ENCODE measurements at places on chromosomes 13 and 19. TPM values are rescaled to one million over a fixed set of nuclear protein-coding genes. Genes with fewer than 3 reads are reported as not detected.

DNA sequence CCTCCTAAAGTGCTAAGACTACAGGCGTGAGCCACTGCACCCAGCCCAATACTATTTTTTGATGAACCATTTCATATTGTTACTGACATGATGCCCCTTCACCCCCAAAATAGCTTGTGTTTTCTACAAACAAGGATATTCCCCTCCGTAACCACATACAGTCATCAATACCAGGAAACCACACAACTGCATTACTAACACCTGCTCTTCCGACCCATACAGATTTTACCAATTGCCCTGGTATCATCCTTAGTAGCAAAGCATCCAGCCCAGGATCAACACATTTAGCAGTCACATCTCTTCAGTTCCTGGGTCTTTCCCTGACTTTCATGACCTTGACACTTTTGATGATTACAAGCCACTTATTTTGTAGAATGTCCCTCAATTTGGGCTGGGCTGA, 33.6 kb downstream of the KCTD15 start:
- DNase-seq = no peak

DNA sequence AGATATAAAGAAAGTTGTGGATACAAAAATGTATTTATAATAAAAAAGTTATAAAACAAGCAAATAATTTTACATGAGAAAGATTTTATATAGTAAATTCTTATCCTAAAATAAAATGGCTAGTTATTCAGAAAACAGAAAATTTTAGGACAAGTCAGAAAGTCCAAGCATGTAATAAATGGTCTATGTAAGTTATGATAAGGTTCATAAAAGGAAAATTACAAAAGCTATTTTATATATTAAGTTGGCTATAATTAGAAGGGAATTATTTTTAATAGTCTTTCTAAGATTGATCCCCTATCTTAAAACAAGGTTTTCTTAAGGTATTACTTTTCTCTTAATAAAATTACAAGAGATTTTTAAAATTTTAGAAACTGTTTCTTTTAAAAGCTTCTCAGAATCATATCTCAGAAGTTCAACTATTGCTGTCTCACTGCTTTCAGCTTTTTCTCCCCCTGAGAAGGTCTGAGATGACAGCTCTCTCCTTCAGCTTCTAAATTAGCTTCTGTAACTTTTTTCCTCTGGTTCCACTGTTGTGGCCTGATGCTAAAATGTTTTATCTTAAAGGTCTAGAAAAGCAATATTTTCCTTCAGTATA, 8.7 kb downstream of the CCDC169 start:
- no peak for DNase-seq

- DNase-seq = no peak
Observed at GRCh38 chr19:18202778-18203407, 949 bp downstream of the RAB3A start.

DNA sequence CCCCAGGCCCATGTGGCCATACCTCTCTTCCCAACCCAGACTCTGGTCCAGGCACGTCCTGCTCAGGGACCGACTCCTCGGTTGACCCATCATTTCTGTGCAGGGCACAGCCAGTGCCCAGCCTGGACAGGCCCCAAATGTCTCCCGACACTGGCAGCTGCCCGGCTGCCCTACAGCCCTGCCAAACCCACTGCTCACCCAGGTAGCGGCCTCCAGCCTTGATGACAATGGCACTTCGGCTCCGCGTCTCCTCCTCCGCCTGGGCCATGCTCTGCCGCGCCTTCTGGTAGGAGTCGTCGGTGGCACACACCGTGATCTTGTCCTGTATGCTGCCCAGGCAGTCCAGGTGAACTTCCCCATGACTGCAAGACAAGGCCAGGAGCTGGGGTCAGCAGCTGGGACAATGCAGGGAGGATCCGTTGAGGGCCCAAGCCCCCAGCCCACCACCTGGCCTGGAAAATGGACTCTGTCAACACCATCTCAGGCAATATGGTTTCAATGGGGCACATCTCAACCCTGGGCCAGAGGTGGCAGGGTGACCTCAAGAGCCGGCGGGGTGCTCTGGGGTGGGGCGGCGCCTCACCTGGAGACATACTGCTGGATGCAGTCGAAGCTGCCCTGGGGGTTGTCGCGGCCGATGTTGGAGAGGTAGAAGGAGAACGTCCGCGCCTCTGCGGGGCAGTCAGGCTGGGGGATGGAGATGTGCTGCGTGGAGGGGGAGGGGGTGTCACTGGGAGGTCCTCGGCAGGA, 27.5 kb upstream of the ISYNA1 start:
- no peak for DNase-seq

DNA sequence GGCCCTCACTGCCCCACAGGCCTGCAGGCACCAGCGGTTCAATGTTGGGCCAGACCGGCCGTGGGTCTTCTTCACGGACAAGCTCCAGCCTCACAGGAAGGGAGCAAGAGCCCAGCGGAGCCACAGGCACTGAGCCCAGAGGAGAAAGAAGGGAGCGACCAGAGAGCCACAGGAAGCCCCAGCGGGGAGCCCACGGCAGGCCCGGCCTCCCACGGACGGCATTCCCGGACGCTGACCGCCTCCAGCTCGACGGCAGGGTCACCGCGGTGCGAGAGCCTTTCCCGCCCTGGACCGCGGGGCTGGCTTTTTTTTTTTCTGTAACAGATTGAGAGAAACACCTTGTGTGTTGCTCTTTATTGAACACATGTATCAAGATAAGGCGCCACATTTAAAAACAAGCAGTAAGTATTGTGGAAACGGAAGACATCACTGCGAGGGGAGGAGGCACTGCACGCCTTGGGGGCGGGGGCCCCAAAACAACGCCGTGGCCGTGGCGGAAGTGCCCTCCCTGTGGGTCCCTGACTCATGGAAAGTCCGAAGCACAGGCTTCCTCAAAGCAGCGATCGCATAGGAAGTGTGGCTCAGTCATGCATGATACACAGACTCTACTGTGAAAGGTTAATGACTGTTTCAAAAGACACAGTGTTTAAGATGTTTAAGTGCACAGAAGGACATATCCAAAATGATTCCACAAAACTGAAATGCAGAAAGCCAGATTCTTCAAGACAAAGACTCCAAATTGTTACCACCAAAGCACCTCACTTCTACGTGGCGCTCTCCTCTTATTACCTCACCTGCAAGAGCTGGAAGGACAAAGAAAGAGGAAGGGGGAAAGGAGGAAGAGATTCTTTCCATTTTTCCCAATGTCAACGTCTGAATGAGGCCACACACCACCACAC, 3.5 kb downstream of the RASA3 start:
- peak; percentile 71 for DNase-seq

- DNase-seq = peak; percentile 42
Observed at GRCh38 chr13:19959141-19959830, 759 bp downstream of the ZMYM2 start.

GRCh38 chr19:11639602-11640471, 42.6 kb downstream of the ZNF627 start:
- peak; percentile 97 for DNase-seq

DNA sequence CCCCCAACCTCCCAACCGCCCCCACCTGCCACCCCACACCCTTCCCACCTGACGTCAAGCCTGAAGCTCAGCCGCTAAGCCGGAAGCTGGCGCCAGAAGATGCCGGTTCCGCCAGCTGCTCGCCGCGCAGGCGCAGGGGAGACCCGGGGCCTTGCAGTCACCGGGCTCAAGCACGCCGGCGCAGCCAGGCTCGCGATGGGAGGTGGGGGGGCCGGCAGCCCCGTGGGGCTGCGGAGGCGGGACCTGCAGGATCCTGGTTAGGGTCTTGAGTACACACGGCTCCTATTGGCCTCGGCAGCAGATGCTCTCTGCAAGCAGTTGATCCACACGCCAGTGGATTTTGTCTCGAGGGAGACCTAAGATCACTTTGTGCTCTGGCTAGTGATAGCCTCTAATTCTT, at the start of gene LIG4:
Gene LIG4 (minus strand): TSS at position 101 of the 400 bp plus-strand sequence. CDS start 4,268 bp downstream, outside the sequence.
- peak; percentile 89 for DNase-seq

DNA sequence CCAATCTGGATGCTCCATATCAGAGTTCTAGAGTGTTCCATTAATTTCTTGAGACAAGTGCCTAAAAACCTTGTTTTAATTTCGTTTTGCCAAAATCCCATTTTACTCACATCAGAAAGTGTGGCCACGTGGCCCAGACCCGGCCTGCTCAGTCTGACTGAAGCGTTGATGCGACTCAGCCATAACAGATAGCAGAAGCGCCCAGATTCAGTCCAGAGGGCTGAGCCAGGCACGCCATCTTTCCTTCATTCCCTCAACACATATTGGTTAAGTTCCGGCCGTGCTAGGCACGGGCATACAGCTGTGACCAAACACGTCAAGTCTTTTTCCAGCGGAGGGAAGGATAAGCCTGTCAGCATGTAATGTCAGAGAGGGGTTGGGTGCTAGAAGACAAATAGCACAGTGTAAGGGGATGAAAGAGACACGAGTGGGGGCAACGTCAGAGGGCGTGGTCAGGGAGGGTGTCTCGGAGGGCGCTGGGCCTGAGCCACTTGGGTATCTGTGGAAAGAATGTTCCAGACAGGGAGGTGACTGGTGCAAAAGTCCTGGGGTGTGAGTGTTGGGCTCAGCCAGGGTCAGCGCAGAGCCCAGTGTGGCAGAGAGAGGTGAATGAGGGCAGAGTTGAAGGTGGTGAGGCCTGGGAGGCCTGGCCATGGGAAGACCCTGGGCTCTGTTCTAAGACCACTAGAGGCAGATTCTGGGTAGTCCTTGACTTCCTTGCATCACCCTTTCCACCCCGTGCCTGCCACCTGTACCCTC, 3.1 kb downstream of the F10 start:
- no peak for DNase-seq

GRCh38 chr13:37365496-37365895, 233.1 kb downstream of the POSTN start:
- no peak for DNase-seq

- DNase-seq = peak; percentile 38
Observed at GRCh38 chr13:26872525-26873385, 112.2 kb upstream of the GPR12 start.

DNA sequence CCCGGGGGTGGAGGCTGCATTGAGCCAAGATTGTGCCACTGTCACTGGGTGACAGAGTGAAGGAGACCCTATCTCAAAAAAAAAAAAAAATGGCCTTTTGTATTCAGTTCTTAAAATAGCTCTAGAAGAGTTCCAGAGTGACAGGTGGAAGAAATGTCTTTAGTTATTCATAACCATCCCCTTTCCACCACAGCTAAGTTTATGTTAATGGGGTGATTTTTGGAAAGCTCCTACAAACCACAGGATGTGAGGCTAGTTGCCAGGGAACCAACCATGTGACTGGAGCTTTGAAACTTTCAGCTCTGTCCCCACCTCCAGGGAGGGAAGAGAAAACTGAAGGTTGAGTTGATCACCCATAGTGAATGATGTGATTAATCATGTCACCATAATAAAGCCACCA, 6.9 kb downstream of the ZNF490 start:
- no peak for DNase-seq

HS6ST3 gene
- total RNA-seq = 0.49 TPM

C19orf73 gene
- 2.7 TPM for total RNA-seq

Measured in mucosa of gallbladder (tissue), 1 donor.